Stimulated activated CD8-positive, alpha-beta memory T cell treated with anti-CD3 and anti-CD28 coated beads, Interleukin-7, amount 100 ng/mL, for 4 hours (primary cell): ENCODE measurements at places on chromosomes 2 and 18.

GRCh38 chr2:123870881-123871276 is 154.2 kb upstream of the CNTNAP5 start:
- no peak for DNase-seq

- no peak for DNase-seq
Observed at GRCh38 chr2:186535861-186536260, 49.8 kb downstream of the ZC3H15 start.

- DNase-seq, result no peak
Observed at GRCh38 chr18:8133032-8133431, 476.2 kb upstream of the RAB12 start.

- DNase-seq, result no peak
Observed at GRCh38 chr2:164439885-164440284, 181.4 kb downstream of the GRB14 start.

DNA sequence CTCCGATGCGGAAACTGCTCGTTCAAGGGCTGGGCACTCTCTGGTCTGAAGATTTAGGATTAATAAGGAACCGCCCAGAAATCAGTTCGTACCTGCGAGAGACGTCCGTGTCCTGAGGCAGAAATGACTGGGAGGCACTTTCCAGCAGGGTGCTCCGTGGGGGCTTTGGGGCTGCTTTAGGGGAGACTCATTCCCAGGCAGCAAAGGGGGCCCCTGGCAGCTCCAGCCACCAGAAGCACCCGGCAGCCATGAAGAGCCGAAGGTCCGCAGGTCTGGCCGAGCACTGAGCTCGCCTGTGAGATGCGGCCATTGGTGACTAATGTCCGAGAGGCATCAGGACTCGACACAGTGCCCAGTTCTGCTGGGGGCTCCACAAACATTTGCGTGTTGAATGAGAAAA is 20.9 kb downstream of the KCNG2 start:
- no peak for DNase-seq

DNA sequence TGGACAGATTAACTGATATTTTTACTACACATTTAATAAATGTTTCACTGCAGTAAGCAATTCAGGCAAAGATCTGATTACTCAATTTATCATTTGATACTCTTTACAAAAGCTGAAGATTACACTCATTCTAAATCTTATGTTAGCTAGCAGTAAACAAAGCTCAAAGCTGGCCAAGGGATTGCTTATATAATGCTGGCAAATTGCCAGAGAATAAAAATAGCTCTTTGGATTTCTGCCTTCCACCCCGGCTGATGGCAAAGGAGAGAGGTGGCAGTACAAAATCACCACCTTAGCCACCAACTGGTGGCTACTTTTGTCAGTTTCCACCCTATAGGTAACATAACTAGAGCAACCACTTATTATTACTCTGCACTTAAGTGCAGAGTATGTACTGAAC is 320.5 kb downstream of the FSIP2 start:
- DNase-seq, result no peak

GRCh38 chr2:133541797-133542196 is 26.5 kb downstream of the NCKAP5 start:
- no peak for DNase-seq

DNA sequence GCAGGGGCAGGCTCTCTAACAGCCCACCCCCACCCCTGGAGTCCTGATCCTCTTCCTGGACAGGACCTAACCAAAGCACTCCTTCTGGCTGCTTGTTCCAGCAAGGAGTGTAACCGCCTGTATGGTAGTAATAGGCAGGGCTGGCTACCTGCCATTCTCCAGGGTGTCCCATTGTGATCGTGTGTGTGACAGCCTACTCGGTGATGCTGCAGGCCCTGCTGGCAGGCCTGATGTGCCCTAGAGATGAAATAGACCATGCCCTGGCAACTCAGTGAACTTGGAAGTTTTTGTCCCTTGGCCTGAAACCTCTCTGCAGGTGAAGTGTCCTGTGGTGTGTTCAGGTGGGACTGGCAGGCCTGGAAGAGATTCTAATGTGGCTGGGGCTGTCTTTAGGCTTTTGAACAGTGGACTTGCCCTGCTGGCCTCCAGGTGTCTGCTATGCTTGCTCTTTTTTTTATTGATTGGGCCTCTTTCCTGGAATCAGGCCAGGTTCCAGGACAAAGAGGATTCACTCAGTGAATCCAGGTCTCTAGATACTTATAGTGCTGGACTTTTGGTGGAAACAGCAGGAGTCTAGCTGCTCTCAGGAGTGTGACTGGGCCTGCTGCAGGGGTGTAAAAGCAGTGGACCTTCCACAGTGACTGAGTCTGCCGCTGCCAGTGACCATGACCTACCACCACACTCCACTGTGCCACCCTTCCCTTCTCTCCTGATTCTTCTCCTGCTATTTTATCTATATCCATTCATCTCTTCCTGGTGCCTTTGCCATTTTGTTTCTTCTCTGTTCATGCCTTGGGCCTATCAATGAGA is 132.1 kb downstream of the CTIF start:
- no peak for DNase-seq

DNA sequence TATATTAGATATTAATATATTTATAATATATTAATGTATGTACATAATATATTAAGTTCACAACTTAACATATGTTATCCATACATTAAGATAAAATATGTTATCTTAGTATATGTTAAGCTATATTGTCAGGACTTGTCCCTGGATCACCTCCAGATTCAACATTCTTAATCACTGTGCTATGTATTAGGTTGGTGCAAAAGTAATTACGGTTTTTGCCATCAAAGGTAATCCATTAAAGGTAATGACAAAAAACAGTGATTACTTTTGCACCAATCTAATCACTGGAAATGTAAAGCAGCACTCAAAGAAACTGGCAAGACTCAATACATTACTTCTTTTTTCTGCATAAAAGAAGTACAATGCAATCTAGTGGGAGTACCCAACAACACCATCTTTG is 1099.0 kb upstream of the SLC39A10 start:
- DNase-seq, result no peak

DNA sequence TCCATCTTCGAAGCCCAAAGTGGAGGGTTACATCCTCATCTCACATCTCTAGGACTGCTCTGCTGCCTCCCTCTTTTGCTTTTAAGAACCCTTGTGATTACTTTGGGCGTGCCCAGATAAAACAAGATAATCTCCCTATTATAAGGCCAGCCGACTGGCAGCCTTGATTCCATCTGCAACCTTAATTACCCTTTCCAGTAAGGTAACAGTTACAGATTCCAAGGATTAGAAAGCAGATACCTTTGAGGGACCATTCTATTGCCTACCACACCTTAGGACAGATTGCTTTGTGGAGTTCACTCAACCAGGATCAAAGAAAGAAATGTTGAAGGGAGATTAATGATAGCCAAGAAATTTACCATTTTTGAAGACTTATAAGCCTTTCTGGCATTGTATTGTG is 250.8 kb upstream of the ACVR2A start:
- DNase-seq, result no peak

GRCh38 chr2:88058191-88058590 is 2.6 kb upstream of the KRCC1 start:
- no peak for DNase-seq

DNA sequence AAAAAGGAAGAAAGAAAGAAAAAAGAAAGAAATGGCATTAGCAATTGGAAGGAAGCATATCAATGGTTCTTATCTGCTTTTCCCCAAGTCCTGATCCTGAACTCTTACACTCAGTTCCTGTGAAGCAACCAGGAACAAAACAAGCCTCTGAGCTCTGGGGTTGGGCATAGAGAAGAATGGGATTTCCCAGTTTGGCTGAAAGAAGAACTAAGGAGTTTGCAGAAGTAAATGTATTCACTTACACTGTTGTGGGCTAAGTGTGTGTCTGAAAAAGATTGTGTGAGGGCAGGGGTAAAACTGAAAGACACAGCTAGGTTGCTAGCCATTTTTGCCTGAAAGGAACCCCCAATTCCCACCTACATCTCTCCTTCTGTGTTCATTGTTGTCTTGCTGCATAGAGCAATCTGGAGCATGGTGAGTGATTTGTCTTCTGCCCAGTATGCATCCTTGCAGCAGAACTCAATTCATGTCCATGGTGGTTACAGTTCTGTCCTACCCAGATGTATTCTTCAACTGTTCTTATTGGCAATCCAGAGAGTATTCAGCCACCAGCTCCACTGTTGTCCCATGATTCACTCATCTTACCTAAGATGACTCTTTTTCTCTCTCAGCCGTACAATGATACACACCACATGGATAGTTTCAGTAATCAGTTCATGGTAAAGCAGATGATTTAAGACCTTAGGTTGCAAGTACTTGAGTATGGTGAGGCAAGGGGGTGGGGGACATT is 348.7 kb downstream of the ARHGAP15 start:
- DNase-seq, result no peak

DNA sequence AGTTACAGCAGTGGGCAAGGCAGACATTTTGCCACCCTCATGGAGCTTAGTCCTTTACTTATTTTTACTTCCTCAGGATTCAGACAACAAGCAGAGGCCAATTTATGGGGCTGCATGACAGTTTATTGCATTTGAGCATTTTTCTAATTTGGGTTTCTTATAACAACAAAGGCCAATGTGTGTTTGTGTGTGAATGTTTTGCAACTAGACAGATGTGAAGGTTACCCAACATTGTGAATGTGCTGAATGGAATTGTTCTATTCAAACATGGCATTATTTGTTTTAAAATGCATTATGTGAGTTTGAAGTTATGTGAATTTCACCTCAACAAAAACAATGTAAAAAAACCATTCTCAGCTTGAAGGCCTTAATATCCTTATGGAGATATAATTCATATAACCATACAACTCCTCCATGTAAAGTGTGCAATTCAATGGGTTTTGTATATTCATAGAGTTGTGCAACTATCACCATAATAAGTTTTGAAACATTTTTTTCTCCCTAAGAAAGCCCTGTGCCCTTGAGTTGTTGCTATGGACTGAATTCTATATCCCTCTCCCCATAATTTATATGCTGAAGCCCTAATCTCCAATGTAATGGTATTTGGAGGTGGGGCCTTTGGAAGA is 57.3 kb downstream of the CCDC195 start:
- no peak for DNase-seq

- DNase-seq, result no peak
Observed at GRCh38 chr18:24414349-24415003, 12.0 kb upstream of the IMPACT start.

- DNase-seq, result no peak
Observed at GRCh38 chr18:22074282-22075070, 94.9 kb upstream of the GATA6 start.

GRCh38 chr2:201866643-201867473 is 60.5 kb downstream of the CDK15 start:
- no peak for DNase-seq

DNA sequence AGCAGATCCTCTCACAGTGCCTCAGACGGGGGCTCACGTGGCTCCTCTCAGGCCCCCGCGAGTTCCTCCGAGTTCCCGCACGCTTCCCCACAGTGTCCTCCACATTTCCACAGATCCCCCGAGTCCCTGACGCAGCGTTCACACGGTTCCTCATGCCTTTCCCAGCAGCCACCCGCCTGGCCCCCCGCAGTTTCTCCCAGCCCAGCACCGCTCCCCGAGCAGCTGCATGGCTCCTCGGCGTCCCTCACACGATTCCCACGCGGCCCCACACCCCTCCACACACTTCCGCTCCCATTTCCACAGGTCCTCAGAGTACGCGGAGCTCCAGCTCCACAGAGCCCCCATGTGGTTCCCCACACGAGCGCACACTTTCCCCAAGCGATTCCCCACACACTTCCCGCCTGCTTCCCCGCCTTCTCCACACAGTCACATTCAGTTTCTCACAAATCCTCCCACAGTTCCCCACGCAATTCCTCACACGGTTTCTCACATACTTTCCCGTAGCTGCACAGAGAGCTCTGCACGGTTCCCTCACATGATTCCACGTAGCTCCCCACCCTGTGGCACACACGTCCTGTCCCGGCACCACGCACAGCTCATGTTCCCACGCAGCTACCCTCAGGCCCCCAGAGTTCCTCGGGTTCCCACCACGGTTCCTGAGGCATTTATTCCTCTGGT is 39.9 kb downstream of the KIF1A start:
- DNase-seq, result no peak

DNA sequence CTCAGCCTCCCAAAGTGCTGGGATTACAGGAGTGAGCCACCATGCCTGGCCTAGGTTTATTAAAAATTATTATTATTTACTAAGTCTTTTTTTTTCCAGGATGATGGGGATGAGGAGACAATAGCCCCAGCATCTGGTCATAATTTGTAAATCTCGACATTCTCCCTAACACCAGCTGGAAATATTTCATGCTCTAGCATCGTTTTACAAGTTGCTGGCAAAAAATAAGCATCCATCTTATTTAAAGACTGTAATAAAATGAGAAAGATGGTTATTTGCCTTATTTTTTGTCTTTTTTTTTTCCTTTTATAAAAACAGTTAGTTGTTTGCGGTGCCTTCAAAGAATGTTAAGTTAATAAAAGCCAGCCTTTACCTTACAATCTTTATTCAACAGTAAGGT is 56.7 kb downstream of the SF3B1 start:
- DNase-seq, result no peak

- DNase-seq, result no peak
Observed at GRCh38 chr2:71680925-71681324, 227.6 kb downstream of the DYSF start.

DNA sequence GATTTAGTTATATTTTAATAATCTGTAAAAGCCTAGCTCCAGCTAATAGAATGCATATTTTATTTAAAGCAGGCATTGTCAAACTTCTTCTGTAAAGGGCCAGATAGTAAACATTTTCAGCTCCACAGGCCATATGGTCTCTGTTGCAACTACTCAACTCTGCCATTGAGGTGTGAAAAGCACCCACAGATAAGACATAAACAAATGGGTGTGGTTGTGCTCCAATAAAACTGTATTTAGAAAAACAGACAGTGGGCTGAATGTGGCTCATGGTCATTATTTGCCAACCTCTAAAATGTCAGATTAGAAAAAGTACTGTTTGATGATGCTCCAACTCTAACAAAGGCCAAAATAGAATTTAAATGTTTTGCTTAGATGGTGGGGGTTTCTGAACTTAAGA is 519.9 kb downstream of the RNF144A start:
- no peak for DNase-seq

DNA sequence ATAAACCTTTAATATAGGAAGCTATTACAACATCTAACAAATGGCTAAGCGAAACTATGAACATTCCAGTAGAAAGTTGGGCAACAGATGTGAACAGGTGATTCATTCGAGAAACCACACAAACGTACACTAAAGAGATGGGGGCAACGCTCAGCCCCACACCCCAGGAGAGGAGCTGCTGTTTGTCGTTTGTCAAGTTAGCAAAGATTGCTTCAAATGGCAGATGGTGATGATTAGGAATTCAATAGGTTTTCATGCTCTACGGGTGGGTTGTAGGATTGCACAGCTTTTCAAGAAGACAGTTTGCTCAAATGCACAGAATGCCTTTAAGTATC is 154.7 kb upstream of the HDAC4 start:
- DNase-seq, result no peak
